ENCODE measurements at places on chromosomes 6 and 20.

- no peak for DNase-seq
Measured at GRCh38 chr6:166419717-166420116, 37.0 kb upstream of the MPC1 start.

DNA sequence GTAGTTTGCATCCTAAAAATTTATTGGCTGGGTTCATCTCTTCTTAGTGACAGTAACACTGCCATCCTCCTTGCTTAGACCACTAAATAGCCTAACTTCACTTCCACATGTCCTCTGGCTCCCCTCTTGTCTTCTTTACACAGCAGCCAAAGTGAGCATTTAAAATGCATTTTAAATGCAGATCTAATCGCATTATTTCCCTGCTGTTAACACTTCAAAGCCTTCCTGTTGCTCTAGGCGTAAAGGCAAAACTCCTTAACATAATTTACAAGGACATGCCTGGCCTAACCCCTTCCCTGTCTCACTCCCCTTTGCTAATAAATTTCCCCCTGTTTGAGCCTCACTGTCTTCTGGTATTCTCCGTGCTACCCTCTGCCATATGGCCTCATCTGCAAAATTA lies 26.5 kb downstream of the NKAIN2 start:
- peak; percentile 78 for DNase-seq

- DNase-seq: no peak
Measured at GRCh38 chr6:149696901-149697300, 21.0 kb downstream of the LATS1 start.

DNA sequence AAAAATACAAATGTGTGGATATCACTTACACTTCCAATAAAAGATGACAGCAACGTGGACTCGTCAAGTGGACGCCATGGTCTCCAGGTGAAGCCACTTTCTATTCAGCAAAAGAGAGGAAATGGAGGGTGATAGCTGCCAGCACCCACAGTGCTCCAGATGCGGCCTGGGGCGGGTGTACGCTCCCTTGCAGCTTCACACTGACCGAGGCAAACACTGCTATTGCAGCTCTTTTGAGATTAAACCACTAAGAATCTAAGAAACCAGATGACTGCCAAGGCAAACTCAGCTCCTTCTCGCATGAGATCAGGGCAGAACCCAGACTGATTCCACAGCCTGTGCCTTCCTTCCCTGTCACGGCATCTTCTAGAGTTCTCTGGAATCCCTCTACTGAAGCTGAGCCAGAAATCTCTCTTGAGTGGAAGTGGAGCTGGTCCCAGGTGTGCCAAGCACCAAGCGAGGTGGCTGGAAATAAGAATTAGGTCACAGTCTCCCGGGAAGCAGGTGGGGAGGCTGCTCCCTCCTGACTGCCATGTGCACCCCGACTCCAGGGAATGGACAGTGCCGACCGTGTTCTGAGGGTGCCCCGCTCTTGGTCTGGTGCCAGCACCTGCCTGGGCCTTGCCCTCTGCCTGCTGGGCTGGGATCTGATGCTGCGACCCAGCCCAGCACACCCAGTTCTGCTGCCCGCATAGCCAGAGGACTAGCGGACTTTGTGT lies 90.1 kb upstream of the AFDN start:
- no peak for DNase-seq

DNA sequence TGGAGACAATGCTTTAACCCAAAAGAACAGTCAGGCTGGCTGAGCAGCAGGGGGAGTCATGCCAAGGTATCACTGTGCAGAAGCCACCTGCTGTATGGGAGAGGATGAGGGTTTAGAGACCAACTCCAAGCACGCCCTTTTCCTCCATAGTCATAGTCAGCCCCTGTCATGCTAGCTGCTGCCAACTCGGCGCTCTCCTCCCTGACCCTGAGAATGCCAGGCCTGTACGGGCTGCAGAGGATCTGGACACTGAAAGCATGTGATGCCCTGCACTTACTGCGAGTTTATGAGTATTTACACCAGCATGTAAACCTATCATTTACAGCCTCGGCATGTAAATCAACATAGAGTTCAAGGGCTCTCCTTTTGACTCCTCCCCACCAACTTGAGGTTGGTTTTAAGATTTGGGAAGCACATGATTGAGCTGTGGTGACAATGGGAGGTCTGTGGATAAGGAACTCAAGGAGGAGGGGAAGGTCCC lies 11.7 kb upstream of the SCUBE3 start:
- no peak for DNase-seq

DNA sequence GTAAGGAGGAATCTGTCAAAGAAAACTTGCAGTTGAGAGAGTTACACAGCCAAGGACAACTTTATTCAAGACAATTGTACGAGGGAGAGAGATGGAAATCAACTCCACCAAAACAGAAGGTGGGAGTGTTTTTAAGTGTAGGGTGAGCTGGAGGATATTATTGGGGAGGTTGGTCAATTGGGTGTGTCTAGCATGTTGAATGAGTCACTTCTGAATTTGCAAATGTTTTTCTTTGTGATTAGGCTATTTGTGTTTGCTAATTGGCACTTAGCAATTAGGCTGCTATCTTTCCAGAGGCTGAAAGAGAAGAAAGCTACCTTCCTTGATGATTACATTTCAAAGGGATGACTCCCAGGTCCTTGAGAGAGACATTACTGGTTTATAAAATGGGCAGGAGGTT lies 441.1 kb downstream of the MEI4 start:
- no peak for DNase-seq

DNA sequence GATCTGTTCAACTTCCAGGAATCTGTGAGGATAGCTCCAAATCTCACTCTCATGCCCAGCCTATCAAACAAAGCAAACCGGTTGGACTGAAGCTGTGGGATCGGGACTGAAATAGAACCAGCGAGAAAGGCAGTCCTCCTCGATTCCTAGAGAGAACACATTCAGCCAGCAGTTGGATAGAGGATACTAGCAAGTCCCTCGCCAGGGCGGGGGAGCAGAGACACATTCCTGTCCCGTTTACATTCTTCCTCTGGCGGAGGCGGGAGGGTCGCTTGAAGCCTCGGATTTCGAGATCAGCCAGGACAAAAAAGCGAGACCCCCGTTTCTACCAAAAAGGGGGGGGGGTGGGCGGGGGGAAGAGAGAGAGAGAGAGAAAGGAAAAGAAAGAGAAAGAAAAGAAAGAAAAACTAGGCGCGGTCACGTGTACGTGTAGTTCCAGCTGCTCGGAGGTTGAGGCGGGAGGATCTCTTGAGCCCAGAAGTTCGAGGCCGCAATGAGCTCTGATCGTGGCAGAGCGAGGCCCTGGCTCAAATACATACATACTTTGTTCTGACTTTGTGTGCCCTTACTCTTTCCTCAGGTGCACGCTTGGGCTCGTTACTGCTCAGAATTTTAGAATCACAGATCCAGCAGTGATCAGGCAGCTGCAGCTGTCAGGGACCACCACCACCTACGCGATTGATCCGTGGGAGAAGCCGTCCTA lies 19.5 kb downstream of the ZNF311 start:
- DNase-seq: peak; percentile 90

- DNase-seq: no peak
Measured at GRCh38 chr6:156563714-156564113, 213.5 kb upstream of the ARID1B start.

GRCh38 chr6:142172758-142173157 lies 25.7 kb downstream of the VTA1 start:
- no peak for DNase-seq

DNA sequence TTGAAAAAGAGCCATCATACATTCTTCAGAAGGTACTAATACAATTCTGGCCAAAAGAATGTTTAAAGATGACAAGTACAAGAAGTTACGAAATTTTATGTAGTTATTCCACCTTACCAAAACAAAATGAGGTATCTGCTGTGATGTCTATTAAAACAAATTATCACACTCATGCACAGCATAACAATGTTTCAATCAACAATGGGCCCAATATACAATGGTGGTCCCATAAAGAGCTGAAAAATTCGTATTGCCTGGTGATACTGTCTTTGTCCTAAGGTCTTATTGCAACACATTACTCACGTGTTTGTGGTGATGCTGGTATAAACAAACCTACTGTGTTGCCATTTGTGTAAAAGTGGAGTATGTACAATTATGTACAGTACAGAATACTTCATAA lies 3.6 kb upstream of the NUP153 start:
- DNase-seq: no peak

DNA sequence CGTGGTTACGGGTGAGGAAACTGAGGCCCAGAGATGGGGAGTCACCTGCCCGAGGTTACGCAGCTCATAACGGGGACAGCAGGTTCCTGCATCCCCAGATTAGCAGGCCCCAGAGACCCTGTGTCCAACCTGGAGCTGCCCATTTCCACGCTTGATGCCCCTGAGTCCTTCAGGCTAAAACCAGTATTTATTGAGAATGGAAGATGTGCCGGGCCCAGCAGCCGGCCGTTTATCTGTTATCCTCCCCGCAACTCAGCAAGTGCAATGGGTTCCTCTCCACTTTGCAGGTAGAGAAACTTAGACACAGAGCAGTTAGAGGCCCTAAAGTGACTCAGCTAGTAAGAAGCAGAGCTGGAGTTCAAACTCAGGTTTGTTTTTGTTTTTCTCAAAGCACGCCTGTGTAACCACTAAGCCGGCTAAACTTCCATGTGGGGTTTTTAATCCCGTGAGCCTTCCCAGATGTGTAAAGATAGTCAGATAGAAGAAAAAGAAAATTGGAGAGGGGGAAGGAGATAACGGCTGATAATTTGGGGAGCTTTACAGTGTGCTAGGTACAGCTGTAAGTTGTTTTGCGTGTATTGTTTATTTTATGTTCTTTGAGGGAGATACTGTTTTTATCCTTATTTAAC lies 775 bp downstream of the PFDN4 start:
- DNase-seq: no peak

- no peak for DNase-seq
Measured at GRCh38 chr6:2970753-2971419, 481 bp downstream of the SERPINB6 start.

- DNase-seq: no peak
Measured at GRCh38 chr6:43943781-43944250, 173.8 kb downstream of the VEGFA start.

DNA sequence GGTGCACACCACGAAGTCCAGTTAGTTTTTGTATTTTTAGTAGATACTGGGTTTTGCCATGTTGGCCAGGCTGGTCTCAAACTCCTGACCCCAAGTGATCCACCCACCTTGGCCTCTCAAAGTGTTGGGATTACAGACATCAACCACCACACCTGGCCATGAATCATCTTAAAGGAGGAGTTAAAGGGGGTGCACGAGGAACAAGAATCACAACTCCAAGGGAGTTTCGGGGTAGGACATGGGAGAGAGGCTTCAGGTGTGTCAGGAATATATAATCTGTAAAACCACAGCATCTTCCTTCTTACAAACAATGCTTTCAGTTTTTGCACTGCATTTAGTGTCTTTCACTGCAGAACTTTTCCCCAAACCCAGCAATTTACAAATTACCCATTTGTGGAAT lies 137.4 kb upstream of the SGK1 start:
- DNase-seq: no peak

GRCh38 chr6:143074670-143075318 lies 14.1 kb downstream of the AIG1 start:
- DNase-seq: no peak

DNA sequence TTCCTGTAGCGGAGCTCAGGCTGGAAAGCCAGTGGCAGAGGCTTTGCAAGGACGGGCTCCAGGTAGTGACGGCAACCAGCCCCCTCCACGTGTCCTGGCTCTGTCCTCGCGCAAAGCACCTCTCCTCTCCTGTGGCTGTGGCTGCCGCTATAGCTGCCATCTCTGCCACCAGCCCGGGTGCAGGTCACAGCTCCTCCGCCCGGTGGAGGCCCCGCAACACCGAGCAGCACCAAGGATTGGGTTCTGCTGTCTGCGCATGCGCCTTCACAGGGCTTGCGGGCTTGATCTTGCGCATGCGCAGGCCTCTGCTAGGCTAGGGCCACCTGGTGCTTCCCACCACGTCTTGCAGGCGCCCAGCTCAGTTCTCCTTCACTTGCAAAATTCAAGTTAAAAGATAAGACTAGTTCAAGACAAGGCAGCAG lies 625.4 kb downstream of the QKI start:
- no peak for DNase-seq

DNA sequence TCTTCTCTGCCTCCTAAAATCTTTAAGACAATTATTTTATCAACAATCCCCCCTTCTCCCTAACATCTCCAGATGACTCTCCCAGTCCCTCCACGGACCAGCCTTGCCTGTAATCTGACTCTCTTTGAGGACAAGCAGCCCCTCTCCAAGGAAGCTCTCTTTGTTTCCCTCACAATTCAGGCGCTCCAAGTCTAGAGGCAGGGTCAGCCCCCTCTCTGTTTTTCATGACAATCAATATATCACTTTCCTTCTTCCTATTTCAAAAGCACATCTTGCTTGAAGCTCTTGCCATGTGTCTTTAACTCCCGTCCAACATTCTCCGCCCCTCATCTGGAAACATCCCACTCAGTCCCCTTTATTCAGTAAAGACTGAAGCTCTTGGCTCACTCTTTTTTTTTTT lies 393.4 kb upstream of the SULF2 start:
- DNase-seq: no peak

DNA sequence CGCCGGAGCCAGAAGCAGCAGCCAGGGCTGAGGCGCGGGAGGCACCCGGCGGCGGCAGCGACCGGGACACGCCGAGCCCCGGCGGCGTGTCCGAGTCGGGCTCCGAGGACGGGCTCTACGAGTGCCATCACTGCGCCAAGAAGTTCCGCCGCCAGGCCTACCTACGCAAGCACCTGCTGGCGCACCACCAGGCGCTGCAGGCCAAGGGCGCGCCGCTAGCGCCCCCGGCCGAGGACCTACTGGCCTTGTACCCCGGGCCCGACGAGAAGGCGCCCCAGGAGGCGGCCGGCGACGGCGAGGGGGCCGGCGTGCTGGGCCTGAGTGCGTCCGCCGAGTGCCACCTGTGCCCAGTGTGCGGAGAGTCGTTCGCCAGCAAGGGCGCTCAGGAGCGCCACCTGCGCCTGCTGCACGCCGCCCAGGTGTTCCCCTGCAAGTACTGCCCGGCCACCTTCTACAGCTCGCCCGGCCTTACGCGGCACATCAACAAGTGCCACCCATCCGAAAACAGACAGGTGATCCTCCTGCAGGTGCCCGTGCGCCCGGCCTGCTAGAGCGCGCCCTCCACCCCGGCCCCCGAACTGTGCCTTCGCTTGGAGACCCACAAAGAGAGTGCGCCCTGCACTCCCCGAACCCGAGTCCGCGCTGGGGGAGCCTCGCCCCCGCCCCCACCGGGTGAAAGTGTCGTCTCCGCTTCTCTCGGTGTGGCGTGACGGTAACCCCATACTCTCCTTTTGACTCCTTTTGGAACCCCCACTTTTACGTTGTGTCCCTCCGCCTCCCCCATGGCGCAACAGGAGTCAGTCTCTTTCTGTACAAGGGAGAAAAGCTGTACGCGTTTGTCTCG lies 1.6 kb downstream of the INSM1 start:
- DNase-seq: no peak

- DNase-seq: no peak
Measured at GRCh38 chr20:50305636-50306477, 115.2 kb downstream of the CEBPB start.

DNA sequence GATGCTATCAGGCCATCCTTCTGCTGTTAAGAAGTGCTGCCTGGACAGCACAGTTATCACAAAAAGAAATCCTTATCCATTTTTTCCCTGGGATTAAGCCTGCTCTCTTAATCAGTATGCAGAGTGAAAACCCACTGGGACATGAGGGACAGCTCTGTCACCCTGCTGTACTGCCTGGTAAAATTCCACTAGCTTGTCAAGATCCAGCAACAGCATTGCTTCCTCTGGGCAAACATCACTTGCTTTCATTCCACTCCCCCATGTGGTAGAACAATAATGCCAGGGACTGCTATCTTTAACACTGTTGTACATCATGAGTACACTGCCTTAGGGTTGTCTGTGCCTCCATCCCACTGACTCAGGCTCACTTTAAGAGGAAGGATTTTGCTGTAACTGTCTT lies 331.3 kb downstream of the KIF16B start:
- DNase-seq: no peak

Measured in SK-N-MC (cell line).